NCI-H2171 treated with DMSO at 0.1 percent for 48 hours (cell line): ENCODE measurements at places on chromosomes 3 and 15.
A peak's percentile ranks its signal among the peaks of the same experiment; 100 is the strongest.

DNA sequence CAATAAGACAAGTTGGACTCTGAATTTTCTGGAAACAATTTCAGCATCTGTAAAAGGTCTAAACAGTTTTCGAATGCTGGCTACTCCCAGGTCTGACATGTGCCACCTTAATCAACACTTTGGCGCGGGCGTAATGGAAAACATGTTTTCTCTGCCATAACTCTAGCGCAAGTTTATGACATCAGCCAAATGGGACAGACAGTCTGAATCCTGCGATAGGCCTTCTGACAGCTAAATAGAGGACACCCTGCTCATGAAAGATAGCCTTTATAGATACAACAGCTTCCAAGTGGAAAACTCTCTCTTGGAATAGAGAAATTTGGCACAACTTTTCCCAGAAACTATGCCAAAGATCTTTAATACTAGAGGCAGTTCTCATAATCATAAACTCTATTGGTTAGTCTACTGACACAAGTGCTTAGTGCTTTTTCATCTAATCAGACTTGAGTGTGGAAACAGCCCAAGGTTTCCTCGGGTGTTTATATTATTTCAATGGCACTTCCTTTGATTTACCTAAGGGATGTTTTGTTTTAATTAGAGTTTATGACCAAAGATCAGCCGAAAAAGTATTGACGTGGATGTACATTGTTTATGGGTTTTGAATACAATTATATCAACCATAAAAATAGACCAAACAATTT, 120.1 kb upstream of the DPH6 start:
- no peak for DNase-seq

- DNase-seq, result no peak
Measured at GRCh38 chr3:55157731-55158130, 229.9 kb upstream of the LRTM1 start.

DNA sequence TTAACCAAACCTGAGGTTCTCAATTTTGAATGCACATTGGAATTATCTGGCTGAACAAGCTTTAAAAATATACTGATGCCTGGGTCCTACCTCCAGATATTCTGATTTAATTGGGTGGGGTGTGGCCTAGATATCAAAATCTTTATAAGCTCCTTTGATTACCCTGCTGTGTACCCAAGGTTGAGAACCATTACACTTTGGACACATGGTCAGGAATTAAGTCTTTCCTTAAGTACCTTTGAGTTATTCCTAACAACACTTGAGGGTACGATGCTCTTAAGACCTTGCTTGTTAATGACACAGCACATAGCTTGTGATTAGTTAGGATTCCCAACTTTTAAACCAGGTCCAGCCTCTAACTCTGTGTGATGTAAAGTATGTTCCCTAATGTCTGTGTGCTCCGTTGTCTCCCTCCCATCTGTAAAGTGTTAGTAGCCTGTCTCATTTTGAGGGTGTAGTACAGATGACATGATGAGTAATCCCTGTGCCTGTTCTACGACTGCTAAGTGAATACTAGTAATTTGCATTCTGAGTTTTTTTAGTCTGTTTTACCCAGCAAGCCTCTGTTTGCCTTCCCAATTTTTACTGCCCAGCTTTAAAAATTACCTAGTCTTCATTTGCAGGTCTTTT, 154.9 kb downstream of the KLHL25 start:
- DNase-seq, result no peak

DNA sequence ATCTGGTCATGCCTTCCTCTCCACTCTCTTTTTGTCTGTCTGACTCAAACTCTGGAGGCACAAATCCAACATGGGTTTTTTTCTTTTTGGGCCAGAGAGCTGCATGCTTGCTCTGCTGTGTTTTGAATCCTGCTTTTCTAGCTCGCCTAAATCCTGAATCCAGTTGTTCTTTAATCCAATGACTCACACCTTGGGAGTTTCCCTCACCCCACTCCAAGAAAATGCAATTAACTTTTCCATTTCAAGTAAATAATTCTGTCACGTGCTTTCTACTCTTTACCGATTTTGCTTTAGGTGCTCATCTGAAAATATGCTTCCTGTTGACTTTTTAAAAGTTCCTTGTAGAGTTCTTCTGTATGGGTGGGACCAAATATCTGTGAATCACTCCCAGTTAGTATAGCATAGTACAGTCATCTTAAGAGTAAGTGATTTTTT, 47.6 kb downstream of the SLMAP start:
- DNase-seq, result no peak

DNA sequence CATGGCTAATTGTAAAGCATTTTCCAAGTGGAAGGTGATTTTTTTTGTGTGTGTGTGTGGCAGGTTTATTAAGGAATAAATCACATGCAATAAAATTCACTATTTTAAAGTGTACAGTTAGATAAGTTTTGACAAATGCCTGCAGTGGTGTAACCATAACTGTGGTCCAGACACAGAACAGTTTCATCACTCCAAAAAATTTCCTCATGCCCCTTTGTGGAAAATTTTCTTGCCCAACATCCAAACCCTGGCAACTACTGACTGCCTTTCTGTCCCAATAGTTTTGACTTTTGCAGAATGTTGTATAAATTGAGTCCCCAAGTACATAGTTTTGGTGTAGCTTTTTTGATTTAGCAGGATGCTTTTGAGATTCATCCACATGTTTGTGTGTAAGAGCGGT, 135.1 kb upstream of the KLHL25 start:
- no peak for DNase-seq

GRCh38 chr3:44913868-44914468, 39.6 kb downstream of the TGM4 start:
- DNase-seq, result peak; percentile 48

DNA sequence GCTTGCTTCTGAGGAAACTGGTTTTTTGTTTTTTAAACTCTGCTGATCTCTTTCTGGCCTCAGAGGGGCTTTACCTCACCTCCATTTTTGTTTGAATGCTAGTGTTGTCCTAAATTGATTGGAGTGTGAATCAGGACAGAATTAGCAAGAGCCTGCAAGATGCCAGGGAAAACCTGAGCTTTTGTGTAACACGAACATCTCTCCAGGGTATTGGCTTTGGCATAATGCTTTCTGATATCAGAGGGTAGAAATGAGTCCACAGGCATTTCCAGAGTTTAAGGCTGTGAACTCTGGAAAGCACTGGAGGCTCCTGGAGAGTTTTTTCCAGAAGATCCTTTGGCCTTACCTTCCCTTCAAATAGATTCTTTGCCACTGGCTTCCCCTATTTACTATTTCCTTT, 87.1 kb downstream of the WDR76 start:
- no peak for DNase-seq

GRCh38 chr3:196215493-196216020, 777 bp upstream of the SLC51A start:
- no peak for DNase-seq

DNA sequence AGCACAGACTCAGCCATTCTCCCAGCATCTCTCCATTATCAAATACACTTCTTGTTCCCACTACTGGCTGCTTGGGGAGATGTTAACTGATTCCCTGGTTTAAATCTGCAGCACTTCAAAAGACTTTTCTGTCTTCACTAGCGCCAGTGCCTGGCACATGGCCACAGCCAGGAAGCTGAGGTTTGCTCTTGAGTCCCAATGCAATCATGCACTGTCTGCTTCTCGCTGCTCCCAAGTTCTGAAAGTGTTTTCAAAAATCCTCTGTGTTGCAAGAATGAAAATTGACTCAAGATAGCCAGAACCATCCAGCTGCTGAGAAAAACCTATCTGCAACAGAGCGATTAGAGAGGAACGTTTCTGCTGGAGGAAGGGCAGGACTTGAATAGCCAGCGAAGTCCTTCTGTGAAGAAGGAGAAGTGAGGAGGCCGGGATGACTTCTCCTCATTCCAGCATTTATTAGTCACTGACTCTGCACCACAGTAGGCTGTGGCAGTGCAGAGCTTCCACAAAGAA, 358.4 kb upstream of the NR2F2 start:
- DNase-seq, result no peak

DNA sequence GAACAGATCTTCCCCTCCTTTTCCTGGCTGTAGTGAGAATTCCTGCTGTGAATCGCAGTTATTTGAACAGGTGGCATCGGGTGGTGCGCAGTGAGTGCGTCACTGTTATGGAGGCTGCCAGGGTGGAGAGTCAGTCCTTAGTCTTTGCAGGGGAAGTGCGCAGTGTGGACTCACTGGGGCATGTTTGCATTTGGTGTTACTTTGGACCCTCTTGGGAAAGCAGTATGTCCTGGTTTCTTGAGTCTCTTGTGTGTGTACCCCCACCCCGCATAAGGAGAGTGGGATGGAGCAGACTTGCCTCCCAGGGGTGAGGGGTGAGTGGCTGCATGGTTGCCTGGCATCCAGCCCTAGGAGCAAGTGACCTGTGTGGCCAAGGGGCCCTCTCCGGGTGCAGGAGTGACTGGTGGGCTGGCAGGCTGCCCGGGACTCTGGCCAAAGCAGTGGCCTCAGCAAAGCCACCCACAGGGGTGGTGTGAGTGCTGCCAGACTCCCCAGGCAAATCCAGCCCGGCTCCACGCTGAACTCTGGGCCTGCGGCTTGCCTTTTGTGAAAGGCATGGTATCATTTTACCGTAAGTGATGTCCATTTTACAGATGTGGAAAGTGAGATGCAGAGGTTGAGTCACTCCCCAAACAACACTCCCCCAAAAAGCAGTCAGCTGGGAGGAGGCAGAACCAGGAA, 46.4 kb downstream of the DNASE1L3 start:
- peak; percentile 42 for DNase-seq

DNA sequence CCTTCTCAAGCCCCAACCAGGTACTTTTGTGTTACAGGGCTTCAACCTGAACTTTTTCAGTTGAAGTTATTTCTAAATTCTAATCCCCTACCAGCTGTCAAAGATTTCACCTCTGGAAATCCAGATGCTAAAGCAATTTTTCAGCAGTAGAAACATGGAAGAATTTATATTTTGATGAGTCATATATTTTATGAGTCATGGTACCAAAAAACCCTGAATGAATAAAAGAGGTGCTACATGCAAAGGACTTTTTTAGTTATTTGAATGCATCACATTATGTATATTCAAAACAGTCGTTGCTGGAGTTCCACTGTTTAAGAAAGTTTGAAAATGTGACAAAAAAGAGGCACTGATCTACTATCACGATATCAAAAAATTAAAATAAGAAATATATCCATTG, 96.0 kb upstream of the ZNF385D start:
- DNase-seq, result no peak

GRCh38 chr3:141526709-141527108, 39.9 kb downstream of the RASA2 start:
- DNase-seq, result no peak

DNA sequence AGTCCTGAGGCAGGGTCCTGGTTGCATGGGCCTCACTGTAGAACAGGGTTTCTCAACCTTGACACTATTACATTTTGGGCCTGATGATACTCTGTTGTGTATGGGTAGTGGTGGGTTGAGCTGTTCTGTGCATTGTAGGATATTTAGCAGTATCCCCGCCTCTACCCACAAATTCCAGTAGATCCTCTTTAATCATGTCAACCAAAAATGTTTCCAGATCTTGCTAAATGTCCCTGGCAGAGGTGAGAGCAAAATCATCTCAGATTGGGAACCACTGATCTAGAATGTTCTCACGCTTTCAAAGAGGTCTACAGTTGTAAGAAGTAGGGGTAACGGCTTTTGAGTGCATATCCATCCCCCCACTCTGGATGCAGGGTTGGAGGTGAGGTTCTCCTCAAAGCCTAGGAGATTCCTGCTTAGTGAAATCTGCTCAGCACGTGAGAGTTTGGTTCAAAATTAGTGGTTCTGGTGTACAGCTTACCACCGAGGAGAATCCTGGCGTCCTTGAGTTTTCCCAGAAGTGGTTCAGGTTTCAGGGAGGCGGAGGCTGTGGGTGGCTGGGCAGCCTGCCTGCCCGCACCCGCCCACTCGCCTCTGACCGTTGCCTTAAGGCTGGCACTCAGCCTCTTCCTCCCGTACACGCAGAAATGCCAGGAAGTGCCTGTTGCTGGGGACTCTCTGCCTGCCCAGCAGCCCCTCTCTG, 5.3 kb downstream of the ACVR2B start:
- no peak for DNase-seq

GRCh38 chr15:94256511-94256910, 25.1 kb downstream of the MCTP2 start:
- no peak for DNase-seq

GRCh38 chr15:45150481-45150880, 20.7 kb downstream of the DUOX1 start:
- no peak for DNase-seq

DNA sequence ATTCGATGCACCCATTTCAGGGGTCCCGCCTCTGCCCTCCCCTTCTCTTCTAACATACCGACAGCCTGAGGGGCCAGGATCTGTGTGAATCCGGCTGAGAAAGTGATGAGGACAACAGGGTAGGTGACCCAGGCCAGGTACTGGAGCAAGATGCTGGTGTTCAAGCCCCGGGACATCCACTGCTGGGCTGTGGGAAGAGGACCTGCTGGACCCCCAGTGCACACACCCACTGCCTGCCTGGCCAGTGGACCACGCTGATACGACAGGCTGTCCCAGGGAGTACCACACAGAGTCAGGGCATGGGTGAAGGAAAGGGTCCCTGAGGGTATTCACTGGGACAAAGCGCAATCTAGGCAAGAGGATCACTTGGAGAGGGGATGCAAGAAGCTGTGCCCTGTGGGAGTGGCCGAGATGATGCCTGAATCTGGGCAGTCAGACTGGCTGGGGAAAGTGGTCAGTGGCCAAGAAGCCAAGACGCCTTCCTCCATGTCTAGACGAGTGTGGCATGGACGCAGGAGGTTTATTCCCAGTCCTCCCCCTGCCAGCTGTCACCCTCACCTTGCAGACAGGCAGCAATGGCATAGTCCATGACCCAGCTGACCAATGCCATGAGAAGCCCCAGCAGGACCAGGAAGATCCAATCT, 3.2 kb downstream of the CLCN2 start:
- DNase-seq, result no peak

GRCh38 chr15:88036154-88036839, 220.2 kb downstream of the NTRK3 start:
- DNase-seq, result no peak

DNA sequence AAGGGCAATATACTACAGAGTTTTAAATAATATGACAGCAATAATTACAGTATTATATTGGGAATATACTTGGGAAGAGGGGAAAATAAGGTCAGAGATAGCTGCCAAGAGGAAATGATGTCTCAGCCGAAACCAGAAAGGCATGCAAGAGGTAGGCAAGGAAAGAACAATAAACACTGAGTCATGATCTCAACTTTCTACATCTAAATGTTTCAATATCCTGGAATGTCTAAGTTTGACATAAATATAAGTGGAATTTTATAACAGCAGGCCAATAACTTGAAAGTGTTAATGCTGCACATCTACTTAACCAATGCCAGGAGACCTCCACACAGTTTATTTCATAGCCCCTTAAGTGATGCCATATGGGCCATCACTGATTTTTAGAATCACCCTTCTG, 99.8 kb upstream of the CPNE4 start:
- DNase-seq, result no peak

DNA sequence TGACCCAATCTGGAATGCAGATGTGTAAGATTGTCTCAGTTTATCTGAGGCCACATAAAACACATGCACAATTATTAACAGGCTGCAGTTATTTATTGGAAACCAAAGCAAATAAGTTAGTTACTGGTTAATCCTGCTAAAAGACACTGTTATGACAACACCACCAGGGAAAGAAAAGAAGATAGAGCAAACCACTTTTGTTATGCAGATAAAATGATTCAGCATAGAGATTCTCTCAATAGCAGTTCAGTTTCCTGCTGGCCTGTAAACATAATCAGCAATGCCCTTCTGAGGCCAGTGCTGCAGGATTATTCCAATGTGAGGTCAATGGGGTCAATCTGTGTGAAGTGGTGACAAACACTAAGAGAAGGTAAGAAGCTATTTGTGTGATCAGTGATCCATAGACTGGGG, 244.4 kb downstream of the ZBTB20 start:
- DNase-seq, result no peak
